Stimulated activated CD4-positive, alpha-beta T cell treated with anti-CD3 and anti-CD28 coated beads, Interleukin-4, amount 100 ng/mL, for 48 hours (primary cell): ENCODE measurements at places on chromosomes 12 and 14.

GRCh38 chr14:94407906-94408305, 19.5 kb upstream of the SERPINA1 start:
- DNase-seq: no peak

- no peak for DNase-seq
Observed at GRCh38 chr12:31650918-31651317, 8.6 kb upstream of the ETFBKMT start.

GRCh38 chr14:93108105-93108504, 7.6 kb downstream of the ITPK1 start:
- no peak for DNase-seq

DNA sequence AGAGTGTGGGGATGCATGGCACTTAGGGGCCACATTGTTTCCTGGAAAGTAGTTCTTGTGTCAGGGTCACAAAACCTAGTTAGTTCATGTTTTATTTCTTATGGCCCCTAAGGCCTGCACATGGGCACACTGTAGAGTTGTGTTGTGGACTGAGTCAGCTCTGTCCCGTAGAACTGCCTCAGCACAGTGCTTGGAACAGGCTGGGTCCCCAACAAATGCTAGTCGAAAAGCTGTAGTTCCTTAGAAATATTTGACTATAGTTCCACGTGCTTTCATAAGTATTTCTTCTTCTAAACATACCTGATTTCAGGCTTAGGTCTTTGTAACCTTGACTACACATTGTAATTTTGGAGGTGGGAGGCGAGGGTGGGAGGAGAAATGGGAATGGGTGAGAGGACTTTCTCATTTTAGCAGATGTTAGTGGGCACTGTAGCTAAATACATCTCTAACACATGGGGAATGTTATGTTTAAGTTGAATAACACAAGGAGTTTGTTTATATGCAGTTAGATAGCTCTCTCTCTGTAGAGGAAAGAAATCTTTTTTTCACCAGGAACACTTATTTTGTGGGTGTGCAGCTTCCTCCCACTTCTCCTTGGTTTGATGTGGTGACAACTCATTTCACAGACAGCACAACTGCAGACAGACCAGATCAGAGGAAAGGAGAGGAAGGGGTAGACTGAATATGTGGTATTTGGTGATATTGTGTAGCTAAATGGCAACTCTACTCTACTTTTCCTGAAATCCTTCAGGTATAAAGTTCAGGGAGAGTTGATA, 39.5 kb upstream of the DACT1 start:
- DNase-seq: no peak
